ENCODE measurements at places on chromosomes 6 and 20.

DNA sequence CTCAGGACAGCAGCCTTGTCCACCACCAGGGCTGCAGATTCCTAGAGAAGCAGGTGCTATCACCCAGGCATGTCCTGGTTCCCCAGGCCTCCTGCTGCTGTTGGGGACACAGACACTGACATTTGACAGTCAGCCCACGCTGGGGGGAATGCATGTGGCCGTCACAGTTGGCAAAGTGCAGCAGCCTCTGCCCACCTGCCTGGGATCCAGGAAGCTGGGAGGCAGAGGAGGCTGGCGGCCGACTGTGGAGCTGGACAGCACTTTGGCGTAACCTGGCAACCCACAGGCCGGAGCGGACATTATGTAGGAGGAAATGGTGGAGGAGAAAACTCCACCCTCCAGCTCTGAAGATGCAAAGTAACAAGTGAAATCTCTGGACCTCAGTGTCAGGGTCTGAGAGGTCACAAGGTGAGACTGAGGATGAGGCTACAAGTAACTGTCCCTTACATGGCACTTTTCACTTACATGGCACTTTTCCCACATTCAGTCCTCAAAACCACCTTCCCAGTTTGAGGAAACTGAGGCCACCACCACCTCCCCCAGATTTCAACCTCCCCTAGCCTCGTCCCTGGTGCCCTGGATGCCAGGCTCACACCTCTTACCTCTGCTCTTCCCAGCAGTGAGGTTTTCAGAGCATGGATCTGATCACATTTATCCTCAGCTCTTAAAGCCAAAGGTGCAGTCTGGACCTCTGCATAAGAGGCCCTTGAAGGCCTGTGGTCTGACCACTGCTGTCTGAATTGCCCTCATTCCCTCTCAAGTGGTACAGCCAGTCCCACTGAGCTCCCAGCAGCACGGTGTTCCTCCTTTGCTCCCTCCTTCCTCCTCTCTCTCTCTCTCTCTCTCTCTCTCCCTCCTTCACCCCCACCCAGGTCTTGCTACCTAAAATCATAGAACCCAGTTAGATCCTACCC, 8.7 kb downstream of the MAP1LC3A start:
- no peak for DNase-seq

DNA sequence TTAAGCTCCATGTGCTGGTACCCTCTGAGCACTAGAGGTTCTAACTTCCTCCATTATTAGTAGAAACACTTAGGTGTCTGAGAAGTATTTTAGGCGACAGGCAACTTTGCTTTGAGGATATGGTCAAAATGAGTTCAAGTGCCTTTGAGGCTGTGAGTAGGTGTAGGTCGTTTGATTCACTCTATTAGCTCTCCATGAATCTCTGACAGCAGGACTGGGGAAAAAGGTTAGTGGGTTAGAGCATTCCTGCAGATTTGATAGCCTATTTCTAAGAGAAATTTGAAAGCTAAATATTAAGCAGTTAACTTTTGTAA, 45.9 kb downstream of the IGF2R start:
- DNase-seq = no peak

GRCh38 chr6:118509009-118509617, 39.0 kb upstream of the PLN start:
- DNase-seq = no peak

DNA sequence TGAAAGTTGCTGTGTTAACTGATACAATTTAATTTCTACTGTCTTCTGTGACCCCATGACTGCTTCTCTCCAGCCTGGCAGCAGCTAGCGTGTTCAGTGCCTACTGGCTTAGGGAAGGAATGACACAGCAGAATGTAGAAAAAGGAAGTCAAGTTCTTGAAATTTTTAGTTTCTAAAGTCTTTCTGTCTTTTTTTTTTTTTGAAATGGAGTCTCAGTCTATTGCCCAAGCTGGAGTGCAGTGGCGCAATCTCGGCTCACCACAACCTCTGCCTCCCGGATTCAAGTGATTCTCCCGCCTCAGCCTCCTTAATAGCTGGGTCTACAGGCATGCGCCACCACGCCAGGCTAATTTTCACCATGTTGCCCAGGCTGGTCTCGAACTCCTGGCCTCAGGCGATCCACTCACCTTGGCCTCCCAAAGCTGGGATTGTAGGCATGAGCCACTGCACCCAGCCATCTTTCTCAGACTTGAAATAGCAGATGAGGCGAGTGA, 39.3 kb downstream of the PCNA start:
- no peak for DNase-seq

DNA sequence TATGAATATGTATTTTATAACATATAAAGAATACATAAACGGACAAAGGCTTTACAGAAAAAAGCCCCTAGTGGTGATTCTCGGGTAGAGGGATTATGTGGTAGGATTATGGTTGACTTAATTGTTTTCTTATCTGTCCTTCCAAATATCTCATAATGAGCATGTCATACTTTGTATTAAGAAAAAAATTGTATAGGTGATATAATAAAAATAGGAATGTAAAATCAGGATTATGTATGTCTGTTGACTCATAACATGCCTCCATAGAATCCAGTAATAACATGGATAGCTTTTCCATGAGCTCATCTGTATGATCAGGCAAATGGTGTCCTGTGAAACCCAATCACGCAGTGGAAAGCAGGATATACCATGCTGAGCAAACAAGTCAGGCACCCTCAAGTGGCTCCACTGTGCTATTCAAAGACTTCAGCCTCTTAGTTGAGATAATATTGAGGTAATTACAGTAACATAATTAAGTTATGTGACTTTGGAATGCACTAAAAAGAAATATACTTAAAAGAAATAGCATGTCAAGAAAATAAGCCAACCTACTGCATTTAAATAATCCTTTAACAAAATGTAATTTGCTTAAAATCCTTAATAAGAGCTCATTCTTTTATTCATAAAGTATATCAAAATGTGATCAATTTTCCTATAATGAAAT, 39.6 kb upstream of the PRELID3B start:
- no peak for DNase-seq

DNA sequence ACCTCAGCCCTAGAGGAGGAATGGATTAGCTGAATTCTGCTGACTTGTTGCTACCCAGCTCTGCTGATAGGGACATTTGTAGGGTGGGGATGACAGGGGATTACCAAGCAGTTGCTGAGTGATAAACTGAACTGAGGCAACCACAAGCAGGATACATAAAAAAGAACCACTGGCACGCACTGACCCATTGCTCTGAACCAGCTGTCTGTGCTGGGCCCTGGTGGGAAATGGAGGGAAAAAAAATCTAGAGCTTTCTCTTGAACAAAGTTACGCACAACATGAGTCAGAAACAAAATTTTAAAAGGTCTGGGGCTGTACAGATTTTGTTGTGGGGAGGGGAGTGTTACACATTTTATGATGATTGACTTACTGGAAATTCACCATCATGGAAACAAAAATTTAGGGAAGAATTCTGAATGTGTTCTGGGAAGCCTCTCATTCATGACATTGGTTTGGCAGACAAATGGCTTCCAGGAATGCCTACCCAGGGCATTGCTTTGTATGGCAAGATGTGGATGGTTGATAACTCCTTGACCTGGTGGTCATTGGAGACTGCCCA, 37.7 kb downstream of the FOXO3 start:
- DNase-seq = no peak

GRCh38 chr20:44651434-44651683, 140 bp downstream of the ADA start:
- no peak for DNase-seq

GRCh38 chr20:63333241-63333836, 27.8 kb downstream of the CHRNA4 start:
- no peak for DNase-seq

GRCh38 chr6:16216501-16217155, 21.8 kb upstream of the GMPR start:
- DNase-seq = no peak

DNA sequence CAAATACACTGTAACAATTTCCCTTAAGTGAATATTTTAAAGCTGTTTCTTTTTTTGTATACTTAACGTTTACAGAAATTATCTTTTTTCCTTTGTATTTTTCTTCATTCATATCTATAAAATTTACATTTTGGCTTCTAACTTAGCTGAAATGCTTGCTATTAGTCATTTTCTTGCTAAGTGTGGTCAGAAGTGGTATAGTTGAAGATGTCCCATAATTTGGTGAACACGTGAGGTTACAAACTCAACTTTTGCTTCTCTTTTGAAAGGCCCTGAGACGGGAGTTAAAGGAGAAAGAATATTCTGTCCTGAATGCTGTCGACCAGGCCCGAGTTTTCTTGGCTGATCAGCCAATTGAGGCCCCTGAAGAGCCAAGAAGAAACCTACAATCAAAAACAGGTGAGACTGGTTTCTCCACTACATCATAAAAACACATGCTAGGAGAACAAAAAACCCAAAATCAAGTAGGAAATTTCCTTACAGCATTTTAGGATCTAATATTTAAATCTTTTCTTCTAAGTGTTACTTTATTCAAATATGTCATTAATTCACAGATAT, 445.0 kb downstream of the UTRN start:
- DNase-seq = no peak

DNA sequence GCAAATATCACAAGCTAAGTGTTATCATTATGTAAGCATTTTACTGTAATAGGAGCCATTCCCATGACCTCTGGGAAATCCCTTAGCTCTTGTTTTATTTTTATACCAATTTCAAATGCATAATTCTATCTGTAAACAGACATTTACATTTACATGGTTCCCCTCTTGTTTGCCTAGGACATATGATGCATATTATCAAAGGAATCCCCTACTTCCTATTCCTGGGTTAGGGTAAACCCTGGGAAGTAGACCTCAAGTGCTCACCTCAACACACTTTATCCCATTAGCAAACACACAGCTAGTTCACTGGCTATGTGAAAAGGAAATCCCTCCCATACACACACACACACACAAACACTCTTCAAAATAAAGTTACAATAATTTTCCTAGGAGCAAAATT, 27.1 kb downstream of the PDE10A start:
- no peak for DNase-seq

- DNase-seq = no peak
Observed at GRCh38 chr6:46333481-46333880, 157.8 kb downstream of the RCAN2 start.

DNA sequence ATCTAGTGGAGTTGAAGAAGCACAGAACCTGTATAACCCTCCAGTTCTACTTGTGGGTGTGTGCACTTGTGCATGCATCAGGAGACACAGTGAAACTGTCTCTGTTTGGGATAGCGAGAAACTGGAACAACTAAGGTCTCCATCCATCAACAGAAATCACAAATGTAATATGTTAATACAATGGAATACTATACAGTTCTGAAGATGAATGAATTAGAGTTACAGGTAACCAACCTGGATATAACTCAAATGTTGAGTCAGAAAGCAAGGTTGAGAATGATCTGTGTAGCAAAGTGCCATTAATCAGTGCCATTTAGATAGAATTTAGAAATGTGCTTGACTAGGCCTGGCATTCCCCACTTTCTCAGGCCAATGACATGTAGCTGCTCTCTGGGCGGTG, 4.6 kb upstream of the NSFL1C start:
- no peak for DNase-seq

GRCh38 chr6:53461041-53461656, 83.8 kb downstream of the GCLC start:
- DNase-seq = no peak

DNA sequence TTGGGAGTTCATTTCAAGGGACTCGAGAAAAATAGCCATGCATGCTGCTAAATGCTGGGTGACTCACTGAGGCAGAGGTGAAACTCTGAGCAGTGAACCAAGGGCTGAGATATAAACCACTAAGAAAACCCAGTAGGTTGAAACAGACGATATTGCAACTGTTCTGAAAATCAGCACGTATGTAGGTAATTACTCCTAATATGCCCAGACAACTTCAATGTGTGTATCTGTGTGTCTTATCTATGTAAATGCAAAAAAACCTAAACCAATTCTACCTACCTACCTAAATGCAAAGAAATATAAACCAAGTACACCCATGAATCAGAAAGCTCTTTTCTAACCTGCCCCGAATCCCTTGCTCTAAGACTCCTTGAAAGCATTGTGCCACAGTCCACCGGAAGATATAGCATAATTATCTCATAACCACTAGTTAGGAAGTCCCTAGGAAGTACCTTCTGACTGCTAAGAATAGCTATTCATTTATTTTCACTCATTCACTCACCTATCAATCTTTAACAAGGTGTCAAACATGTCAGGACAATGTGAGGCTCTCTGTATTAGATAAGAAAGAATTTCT, 458.7 kb upstream of the RUNX2 start:
- DNase-seq = no peak

DNA sequence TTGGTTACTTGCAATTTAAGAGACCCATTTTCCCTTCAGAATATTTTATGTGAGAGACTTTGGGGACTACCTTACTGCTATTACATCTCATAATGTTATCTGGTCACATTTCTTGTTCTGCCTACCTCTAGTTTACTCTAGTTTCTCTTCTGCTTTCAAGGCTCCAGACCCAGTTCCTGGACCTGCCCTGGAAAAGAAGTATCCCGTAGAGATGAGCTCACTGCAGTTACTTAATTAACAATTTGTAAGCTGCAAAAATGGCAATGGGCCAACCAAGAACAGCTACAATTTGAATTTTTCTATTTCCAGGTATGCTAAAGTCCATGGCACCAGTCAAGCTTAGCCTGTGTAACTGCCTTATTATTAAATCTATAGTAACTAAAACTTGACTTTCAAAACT, 25.0 kb downstream of the TAB2 start:
- DNase-seq = no peak

- no peak for DNase-seq
Observed at GRCh38 chr6:145813285-145814034, 1.1 kb downstream of the FBXO30 start.

DNA sequence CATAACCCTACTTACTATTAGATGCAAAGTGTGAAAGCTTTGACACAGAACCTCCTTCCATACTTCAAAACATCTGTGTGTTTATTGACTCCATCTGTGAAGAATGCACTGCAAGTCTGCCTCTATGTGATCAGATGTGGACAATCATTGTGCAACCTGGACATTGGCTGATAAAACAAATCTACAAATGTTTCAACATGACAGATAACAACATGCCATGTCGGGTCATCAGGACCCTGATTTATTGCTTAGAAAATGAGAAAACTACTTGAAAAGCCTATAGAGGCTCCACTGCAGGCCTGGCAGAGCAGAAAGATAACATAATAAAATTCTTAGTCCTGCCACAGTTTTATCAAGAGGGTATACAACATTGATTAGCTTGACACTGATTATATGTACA, 1286.4 kb downstream of the GRIK2 start:
- no peak for DNase-seq
